ENCODE measurements at places on chromosomes 12 and 14.

DNA sequence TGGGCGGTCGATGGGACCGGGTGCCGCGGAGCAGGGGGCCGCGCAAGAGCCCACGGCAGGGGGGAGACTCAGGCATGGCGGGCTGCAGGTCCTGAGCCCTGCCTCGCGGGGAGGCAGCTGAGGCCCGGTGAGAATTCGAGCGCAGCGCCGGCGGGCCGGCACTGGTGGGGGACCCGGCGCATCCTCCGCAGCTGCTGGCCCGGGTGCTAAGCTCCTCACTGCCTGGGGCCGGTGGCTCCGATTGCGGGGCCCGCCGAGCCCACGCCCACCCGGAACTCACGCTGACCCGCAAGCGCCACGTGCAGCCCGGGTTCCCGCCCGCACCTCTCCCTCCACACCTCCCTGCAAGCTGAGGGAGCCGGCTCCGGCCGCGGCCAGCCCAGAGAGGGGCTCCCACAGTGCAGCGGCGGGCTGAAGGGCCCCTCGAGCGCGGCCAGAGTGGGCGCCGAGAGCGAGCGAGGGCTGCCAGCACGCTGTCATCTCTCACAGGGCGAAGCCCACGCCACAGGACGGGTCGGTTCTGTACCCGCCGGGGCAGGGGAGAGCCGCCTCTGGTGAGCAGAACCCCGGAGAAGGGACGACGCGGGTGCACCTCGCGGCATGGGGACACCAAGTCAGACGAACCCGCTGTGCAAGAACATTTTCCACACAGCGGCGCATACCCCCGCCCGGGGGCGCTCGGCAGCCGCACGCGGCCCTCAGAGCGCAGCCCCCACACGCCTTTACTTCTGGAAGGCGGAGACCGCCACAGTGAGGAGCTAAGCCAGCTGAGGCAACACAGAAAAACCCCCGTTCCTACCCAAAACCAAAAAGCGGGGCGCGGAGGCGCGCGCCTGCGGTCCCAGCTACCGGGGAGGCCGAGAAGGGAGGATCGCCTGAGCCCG, 1.2 kb upstream of the SIVA1 start:
- no peak for DNase-seq

- DNase-seq, result no peak
These were observed 126.1 kb downstream of the GCH1 start for GRCh38 chr14:54776361-54777001.

DNA sequence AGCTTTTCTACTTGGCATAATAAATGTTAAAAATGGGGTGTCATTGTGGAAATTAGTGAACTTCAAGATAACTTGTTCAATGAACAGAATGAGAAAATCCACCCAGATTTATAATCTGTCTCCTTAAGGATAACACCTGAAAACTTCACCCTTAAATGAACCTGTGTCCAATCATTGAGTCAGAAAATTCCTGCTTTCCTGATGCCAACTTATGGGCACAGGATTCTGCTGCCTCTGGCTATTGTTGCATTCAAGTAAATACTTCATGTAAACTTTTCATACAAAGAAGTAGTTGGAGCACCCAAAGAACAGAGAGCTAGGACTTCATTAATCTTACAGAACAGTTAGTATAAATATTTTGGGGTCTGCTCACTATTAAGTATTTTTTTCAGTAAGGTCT, 98.9 kb upstream of the PLEKHA5 start:
- no peak for DNase-seq

DNA sequence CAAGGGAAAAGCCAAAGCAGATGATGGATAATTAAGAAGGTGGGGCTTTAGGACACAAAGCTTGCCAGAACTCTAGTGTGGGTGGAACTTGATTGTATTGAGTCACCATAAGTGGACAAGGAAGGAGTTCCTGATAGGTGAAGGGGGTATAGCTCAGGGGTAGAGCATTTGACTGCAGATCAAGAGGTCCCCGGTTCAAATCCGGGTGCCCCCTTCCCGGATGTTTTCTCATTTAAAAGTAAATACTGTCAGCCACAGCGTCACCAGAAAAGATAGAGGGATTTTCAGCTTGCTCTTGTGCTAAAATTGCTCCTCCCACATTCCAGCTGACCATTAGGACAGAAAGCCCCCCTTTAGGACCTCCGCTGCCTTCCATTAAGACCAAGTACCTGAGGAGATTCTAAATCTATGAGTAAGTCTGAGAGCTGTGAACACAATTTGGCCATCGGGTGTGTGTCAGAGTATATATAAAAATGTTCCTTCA, 36.6 kb downstream of the DCAF4 start:
- DNase-seq, result no peak

- DNase-seq, result no peak
These were observed 26.3 kb downstream of the LRTM2 start for GRCh38 chr12:1846421-1847405.

GRCh38 chr12:81450920-81451739, 308.0 kb downstream of the PPFIA2 start:
- no peak for DNase-seq

DNA sequence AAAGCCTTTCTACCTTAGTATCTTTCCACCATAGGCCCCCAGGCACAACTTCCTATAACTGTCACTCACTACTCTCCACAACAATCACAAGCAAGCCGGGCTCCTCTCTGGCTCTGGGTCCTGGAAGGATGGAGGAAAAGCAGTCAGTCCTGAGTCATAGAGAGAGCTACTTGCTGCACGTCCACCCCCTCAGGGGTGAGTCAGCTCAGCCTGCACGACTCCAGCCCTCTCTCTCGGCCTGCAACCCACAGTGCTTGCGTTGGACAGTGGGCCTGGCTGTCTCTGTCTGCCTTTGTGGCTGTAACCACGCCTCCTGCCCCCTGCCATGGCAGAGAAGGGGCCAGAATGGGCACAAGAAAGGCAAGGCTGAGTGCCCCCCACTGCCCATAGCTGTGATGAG, 154.1 kb upstream of the FKBP4 start:
- no peak for DNase-seq

GRCh38 chr14:61547186-61548069, 147.9 kb upstream of the HIF1A start:
- no peak for DNase-seq

DNA sequence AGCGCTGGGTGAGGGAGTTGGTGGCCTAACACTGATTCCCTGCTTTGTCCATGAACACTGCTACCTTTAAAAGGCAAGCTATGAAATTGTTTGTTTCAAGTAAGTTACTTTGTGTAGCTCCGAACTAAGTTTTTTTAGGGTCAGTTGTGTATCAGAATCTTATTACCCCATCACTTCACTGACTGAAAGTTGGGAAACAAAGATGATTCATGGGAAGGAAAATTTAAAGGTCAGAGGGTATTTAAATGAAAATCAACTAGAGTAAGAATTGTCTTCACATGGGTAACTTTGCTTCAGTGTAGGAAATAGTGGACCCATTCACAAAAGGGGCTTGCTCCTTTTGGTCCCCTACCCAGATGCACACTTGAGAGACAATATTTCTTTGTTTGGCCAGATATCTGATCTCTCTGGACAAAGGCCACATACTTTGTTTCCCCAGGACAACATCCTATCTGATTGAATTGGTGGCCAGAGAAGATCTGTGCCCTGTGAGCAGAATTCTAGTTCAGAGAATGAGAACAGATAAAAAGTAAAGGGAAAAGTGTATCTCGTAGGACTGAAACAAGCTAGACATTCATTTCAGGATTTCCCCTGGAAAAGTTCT, 53.5 kb downstream of the RAB35 start:
- no peak for DNase-seq

- no peak for DNase-seq
These were observed 197.7 kb upstream of the DDHD1 start for GRCh38 chr14:53350866-53351265.

DNA sequence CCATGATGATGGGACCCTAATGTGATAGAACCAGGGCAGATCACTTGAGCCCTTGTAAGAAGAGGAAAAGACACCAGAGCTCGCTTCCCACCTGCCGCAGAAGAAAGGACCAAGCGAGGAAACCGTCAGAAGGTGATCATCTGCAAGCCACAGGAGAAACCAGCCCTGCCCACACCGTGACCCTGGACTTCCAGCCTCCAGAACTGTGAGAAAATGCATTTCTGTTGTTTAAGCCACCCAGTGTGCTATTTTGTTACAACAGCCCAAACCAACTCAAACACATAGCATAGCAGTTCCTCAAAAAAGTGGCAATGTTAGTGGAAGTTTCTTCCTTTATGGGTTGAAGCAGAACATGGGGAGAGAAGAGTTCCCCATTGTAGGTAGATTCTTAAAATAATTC, 107.9 kb upstream of the BCL2L14 start:
- DNase-seq, result no peak

- DNase-seq, result no peak
These were observed 13.4 kb upstream of the ALDH2 start for GRCh38 chr12:111753144-111753881.

- no peak for DNase-seq
These were observed 34.4 kb downstream of the BTG1 start for GRCh38 chr12:92111256-92111655.

DNA sequence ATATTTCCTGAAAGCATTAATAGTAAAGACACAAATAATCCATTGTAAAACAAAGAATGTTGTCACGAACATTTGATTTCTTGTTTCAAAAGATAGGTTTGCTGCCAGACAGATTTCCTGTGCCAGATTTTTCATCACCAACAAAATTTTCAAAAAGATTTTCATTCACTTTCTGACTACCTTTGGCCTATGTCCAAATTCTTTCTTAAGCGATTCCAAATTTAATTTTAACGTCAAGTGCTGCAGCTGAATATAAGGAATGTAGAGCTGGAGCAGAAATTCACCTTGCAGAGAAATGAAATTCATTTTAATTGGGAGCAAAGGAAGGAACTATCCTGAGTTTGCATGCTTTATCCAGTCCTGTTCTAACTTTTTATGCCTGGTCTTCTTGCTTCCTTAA, 277.4 kb downstream of the CCER1 start:
- no peak for DNase-seq

GRCh38 chr12:57836442-57837375, 9.8 kb downstream of the CTDSP2 start:
- DNase-seq, result no peak

DNA sequence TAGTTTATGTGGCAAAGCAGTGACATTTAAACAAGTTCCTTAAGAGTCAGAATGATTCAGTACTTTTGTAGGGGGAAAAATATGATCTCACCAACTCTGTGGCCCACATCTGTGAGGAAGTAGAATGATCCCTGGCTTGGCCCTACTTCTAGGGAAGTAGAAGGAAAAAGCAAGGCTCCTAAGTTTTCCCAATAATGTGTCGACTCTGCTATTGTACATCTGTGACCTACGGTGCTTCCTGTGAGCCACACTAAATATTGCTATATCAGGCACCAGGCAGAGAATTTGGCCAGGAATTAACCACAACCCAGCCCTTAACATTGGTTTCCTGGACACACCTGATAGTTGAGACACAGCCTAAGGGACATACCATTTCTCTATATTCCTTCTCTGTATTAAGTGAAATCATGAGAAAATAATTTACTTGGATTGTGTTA, 9.3 kb upstream of the NID2 start:
- DNase-seq, result no peak

- no peak for DNase-seq
These were observed 321.4 kb downstream of the ATP23 start for GRCh38 chr12:58262796-58263195.

DNA sequence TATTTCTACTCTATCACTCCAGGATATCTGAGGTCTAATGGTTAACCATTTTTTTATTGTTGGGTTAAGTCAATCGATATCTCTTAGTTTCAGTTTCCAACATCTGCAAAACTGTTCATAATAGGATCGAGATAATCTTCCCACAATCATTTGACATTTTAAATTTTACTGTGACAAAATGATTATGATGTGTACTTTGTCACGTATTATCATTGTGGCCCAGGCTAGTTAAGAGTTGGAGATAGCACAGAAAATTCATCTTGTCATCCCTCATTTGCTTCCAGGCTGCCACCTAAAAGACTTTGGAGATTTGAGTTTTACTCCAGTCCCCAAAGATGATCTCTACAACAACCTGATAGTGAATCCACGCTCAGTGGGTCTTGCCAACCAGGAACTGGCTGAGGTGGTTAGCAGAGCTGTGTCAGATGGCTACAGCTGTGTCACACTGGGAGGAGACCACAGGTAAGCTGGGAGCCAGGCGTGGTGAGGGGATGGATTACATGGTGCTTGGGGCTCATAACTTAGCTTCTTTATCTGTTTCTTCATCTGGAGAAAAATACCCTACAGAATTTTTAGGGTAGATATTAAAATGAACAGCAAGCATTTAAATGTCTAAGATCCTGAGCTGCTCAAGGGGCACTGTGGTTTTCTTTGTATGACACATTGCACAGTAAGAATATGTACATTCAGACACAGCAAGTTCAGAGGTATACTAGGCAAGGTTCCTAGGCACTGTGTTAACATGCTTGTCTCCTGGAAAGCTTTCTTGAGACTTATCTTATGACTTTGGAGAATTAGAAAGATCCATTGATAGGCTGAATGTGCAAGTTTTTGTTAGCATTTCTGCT, 22.4 kb downstream of the ARG2 start:
- no peak for DNase-seq

- no peak for DNase-seq
These were observed 15.3 kb downstream of the AREL1 start for GRCh38 chr14:74697543-74697942.

- DNase-seq, result no peak
These were observed 20.2 kb downstream of the TNFAIP2 start for GRCh38 chr14:103143506-103143905.

- no peak for DNase-seq
These were observed 259.0 kb downstream of the EGLN3 start for GRCh38 chr14:33691907-33692306.

DNA sequence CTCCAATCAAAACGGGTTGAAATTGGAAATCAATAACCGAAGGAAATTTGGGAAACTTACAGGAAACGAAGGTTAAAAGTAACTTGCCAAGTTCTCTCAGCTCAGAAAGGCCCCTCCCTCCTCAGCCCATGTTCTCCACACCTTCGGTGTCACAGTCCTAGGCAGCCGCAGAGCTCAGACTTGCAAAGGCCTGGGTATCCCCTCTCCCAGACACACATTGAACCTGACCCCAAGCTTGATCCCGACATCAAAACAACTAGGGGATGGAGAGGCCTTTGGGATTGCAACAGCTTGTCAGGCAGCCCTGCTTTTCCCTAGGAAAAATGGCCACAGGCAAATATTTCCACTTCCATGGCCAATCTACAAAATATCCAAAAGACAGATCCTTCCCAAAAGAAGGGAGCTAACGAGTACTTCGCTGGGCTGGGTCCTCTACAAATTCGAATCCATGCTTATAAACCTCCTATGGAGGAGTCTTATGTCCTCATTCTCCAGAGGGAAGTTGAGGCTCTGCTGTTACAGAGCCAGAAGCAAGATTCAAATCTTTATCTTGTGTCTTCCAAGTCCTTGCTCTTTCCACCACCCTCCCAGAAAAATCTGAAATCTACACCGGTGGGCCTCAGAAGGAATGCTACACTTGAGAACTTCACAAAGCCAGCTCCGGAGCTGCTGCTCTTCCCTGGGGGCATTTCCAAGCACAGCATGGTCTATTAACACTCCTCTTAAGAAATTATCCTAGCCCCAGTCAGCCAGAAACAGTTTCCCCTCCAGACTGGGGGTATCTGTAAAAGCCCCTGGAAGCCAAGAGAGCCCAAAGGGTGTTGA, 35.7 kb upstream of the PNMA1 start:
- DNase-seq, result no peak
